ENCODE measurements at places on chromosomes 3 and 15.

DNA sequence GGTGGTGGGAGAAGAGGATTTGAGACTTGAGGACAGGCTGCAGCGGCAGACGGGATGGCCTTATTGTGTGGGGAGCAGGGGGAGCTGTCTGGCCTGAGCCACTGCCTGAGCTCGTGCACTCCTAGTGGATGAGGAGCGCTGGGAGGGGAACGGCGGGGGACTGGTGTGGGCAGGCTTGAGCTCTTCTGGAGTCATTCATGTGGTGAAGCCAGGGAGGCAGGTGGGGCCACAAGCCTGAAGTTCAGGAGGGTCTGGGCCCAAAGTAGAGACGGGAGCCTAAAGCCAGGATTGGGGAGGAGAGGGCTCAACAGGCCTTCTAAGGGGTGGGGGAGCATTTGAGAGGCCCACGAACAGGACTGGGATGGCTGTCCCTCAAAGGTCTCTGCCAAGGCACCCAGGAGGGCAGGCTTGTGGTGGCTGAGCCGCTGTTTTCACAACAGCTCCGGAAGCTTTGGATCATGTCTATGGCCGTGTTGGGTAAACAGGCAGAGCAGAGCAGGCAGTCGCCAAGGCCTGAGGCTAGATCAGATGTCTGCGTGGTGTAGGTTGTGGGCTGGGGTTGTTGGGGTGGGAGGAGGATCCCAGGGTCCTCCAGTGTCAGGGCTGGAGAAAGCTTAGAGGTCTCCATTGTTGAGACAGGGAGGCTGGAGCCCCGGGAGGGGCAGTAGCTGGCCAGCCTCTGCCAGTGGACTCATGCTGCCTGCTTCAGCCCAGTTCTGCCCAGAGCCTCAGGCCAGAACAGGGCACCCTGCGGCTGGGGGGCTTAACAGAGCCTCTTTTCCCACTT lies 8.2 kb downstream of the PRKCD start:
- no peak for DNase-seq

DNA sequence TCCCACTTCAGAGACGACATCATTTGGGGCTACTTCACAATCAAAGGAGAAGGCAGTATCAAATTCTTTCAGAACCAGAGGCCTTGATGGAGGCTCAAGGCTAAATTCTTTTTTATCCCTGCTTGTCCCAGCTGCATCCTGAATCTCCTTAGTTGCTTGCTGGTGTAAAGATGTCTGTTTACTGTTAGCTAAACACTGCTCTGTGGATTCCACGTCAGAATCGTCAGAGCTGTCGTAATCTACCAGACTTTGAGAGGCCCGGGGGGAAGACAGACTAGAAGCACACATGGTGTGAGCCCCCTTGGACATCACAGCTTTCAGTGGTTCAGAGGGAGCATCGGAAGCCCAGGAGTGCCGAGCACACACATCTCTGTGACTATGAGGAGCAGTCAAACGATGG lies 32.6 kb downstream of the LINS1 start:
- no peak for DNase-seq

DNA sequence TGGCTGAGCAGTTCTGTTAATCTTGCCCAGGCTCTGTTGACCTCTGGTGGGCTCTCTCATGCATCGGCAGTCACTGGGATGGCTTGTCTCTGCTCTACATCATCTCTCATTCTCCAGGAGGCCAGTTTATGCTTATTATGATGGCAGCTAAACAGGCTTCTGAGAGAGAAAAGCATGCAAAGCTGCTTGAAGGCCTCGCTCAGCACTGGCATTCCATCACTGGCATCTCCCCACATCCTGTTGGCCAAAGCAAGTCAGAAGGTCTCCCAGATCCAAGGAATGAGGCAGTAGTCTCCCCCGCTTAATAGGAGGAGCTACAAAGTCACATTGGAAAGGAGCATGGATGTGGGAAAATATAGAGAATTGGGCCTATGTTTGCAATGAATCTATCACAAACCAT lies 212.6 kb downstream of the ZNF621 start:
- no peak for DNase-seq

DNA sequence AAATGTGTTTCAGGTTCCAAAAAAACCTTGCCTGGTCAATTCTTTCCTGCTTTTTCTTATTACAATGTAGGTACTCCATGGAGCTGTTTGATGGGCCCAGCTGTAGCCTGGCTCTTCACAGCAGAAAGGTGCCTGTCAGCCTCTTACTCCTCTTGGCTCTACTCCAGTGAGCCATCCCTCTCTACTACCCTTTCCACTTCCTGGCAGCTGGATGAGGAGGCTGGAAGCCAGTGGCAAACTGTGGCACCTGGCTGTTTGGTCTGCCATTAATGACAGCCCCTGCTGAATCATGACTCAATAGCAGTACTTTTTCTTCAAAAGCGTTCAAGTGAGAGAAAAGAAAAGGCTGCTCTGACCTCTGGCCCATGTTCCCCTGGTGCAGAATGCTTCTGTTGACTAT lies 618.1 kb downstream of the PYDC2 start:
- no peak for DNase-seq

DNA sequence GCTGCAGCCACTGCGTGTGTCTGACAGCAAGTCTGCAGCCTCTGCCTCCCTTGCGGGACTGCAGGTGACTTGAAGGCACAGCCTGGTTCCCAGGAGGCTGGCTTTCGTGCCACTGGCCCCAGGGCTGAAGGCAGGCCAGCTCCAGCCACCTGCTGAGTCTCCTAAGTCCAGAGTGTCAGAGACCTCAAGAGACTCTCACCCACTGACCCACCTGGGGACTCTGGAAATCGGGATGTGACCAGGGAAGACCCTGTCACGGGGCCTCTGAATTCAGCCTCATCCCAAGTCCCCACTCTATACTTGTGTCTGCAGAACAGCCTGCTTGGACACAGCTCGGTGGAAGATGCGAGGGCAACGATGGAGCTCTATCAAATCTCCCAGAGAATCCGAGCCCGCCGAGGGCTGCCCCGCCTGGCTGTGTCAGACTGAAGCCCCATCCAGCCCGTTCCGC lies 16.3 kb downstream of the ISG20 start:
- no peak for DNase-seq

- no peak for DNase-seq
Observed at GRCh38 chr3:183953471-183954070, 64.1 kb downstream of the ABCC5 start.

- no peak for DNase-seq
Observed at GRCh38 chr3:137325170-137325569, 367.4 kb downstream of the IL20RB start.

- no peak for DNase-seq
Observed at GRCh38 chr15:77510066-77511057, 89.7 kb downstream of the HMG20A start.

GRCh38 chr3:87076946-87077345 lies 86.0 kb upstream of the VGLL3 start:
- DNase-seq, result no peak

- DNase-seq, result no peak
Observed at GRCh38 chr15:27723821-27724220, 375.3 kb downstream of the OCA2 start.

DNA sequence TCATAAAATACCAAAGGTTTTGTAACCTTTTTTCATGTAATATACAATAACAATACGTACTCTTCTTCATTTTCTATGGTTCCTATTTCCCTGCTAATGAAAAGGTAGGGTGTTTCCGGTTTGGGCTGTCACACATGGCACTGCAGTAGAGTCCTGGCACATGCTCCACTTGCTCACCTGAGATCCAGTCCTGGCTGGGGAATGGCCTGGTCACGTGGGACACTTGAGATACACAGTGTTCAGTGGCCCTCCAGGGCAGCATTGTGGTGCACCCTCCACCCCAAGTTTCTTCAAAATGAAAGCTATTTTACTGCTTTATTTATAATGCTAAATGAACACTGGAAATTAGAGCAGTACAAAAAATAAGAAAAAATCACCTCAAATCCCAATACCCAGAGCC lies 23.2 kb downstream of the MRPS25 start:
- no peak for DNase-seq

GRCh38 chr3:58952128-58952917 lies 97.5 kb downstream of the CFAP20DC start:
- no peak for DNase-seq

GRCh38 chr3:69770219-69770618 lies 31.0 kb downstream of the MITF start:
- no peak for DNase-seq

DNA sequence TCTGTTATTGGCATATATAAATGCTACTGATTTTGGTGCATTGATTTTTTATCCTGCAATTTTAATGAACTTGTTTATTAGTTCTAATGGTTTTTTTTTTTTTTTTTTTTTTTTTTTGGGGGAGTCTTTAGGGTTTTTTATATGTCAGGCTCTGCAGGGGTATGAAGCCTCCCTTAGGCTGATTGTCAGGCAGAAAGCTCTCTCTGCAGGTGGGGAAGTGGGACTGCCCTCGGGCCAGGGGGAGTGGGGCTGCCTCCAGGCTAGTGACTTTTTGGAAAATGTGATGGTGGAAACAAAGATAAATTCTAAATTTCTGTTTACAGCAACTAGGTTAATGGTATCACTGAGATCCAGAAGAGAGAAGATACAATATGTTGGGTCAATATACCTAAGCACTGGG lies 14.4 kb upstream of the NAALADL2 start:
- DNase-seq, result no peak

DNA sequence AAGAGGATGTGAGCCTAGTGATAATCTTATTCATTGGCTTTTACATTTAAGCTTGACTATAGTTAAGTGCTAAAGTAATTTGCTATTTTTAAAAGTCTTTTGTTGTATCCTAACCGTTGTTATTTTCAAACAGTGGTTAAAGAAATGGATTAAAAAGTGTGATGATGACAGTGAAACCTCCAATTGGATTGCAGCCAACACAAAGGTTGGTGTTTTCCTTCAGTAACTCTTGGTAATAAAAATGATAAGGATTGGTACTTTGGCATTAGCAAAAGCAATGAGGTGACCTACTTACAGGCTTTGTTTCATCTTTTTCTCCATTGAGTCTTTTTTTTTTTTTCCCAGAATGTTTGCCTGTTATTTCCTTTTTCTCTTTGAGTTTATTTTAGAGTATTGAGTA lies 87.5 kb upstream of the GOLGA6B start:
- DNase-seq, result no peak

DNA sequence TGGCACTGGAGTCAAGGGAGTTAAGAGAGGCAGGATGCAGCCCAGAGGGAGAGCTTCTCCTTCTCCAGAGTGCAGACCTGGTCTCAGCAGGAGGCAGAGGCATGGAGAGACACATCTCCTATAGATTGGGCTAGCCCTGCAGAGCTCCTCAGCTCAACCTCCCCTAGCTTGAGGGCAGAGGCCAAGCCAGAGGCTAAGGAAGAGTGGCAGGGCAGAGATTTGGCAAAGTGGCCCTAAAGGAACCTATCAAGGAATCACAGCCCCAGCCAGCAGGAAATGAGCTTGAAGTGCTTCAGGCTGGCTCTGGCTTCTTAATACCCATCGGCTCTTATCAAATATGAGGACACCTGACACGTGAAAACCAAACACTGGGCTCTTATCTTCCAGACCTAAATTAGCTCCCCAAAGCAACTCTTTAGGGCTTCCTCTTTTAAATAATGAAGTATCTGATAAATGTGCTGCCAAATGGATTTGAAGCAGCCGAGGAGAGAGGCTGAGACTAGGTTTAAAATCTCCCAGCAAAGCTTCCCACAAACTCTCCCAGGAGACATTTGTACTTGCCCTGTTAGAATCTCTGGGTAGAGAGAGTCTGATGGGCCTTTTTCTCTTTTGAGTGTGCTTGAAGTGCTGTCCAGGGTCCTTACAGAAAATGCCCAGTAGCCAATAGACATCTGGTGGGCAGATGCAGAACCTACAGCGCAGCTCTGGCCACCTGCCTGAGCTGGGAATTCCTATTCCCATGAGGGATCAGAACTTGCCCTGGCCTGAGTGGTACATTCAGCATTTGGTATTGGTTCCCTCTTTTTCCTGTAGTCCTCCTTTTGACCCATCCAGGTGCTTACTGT lies 271.4 kb downstream of the CLSTN2 start:
- no peak for DNase-seq

DNA sequence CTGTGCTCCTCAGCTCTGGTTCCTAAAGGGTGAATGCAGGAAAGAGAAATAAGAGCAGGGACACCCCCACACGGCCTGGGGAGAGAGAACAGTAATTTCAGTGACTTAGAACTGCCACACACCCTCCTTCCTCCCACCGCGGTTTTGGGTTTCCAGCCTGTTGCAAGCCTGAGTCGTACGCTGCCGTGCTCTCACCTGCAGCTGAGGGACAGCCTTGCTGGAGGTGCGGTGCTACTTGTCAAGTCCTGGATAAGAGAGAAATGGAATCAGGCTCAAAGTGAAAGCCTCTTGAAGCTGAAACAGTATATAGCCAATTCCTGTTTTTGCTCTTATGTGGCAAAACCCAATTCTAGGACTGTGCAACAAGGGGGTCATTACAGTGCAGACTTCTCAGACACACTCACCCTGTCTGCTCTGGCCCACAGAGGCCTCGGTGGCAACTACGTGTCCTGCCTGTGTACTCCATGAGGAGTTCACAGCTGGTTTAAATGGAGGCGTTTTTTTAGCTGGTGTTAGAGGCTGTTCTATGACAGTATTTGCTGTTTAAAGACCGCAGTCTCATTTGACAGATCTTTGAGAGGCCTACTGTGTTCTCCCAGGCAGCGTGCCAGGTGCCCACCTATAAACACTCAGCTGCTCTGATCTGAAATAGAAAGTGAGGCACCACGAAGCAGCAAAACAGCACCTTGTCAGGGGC lies 42.9 kb downstream of the TBC1D2B start:
- DNase-seq, result peak; percentile 86

DNA sequence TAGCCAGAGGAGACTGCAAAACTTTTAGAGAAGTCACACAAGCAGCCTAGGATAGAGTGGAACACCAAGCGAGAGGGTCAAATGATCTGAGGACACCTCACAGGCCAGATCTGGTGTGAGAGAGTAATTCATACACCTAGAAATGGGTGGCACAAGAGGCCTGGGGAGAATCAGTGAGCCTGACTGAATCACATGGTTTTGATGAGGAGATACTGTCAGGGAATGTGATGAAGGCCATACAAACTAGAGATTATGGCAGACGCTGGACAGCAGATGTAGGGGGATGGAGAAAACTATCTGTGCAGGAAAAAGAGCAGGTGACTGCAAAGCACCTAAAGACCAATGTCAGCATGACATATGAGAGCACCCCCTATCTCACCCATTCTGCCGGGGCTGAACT lies 105.0 kb upstream of the TTC14 start:
- DNase-seq, result no peak

DNA sequence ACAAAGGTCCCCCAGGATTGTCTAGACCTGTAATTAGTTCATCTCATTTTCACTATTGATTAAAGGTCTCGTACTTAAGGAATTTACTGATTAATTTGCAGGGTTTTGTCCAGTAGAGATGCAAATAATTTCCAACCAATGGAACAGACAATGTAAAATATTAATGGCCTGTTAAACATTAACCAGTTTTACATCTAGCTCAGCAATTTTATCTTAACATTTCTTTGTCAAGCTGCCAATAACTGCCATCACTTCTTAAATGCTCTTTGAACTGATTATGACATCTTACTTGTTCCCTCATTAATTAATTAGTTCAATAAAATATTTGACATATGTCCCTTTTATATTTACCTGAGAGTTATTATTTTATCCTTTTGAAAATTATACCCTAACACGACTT lies 9.4 kb upstream of the STRIT1 start:
- no peak for DNase-seq

- no peak for DNase-seq
Observed at GRCh38 chr3:64438812-64439211, 213.5 kb upstream of the PRICKLE2 start.
